ENCODE measurements at places on chromosomes 11 and 22.

DNA sequence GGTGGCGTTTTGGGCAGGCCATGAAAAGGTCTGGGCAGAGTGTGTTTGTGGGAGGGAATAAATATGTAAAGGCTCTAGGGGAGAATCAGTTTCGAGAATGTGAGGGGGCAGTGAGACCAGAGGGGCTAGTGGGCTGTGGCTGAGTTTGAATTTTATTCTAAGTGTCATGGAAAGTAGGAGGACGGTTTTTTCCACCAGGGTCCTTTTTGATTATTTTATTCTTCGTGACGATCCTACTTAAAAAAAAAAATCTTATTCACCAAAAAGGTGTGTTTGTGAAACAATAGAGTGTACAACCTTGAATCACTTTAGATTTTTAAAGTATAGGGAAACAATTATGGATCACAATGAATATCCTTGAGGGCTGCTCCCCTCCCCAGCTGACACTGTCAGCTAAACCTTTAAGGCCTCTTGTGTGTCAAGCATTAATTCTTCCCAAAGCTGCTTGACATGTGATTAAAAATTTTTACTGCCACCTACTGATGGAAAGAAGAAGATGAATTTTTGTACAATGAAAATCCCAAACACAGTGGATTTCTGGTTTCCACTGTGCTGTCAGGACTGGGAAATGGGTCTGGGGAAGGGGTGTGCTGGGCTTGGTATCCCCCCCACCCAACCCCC lies 107.5 kb upstream of the OR4B1 start:
- peak; percentile 72 for DNase-seq

GRCh38 chr11:96396637-96397036 lies 6.8 kb downstream of the JRKL start:
- DNase-seq, result no peak

GRCh38 chr11:44923115-44923514 lies 27.6 kb downstream of the TP53I11 start:
- DNase-seq, result no peak

- no peak for DNase-seq
Observed at GRCh38 chr11:37812281-37812880, 1214.3 kb upstream of the RAG2 start.

- no peak for DNase-seq
Observed at GRCh38 chr22:47163856-47164513, 401.5 kb downstream of the TBC1D22A start.

DNA sequence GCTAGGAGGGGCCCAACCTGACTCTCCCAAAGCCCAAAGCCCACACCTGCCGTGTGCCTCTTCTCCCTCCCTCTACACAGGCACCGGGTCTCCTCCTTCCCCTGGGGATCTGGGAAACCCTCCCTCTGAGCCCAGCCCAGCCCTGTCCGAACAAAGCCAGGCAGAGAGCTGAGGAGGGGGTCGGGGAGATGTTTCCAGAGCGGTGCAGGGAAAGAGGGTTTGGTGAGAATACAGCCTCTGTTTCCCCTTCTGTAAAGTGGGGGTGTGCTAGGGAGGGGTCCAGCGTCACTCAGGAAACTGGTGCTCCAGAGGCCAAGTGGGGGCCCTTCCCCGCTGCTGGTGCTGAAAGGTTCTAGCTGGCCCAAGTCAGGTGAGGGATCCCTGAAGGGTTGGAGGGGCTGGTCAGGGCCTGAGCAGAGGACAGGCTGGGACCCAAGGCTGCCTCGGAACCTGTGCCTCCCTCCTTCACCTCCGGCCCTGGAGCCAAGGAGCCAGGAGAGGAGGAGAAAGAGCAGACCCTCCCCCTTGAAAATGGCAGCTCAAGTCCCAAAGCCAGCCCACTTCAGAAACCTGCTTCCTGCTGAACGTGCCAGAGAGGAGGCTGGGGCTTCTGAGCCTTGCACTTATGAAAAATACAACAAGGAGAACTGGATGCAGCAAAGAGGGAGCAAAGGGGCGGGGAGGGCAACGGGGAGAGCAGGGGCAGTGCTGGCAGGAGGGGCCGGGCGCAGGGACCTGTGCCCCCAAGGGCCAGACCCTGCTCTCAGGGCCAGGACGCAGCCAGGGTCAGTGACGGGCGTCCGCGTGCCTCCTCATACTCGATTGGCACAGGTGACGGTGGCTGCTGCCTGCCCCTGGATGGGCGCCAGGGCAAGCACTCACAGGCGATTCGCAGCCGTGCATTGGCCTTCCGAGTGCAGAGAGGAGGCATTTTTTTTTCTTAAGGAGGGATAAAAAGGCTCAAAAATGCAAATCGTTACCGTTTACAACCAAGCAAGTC lies 43.2 kb downstream of the MACROD1 start:
- DNase-seq, result no peak

DNA sequence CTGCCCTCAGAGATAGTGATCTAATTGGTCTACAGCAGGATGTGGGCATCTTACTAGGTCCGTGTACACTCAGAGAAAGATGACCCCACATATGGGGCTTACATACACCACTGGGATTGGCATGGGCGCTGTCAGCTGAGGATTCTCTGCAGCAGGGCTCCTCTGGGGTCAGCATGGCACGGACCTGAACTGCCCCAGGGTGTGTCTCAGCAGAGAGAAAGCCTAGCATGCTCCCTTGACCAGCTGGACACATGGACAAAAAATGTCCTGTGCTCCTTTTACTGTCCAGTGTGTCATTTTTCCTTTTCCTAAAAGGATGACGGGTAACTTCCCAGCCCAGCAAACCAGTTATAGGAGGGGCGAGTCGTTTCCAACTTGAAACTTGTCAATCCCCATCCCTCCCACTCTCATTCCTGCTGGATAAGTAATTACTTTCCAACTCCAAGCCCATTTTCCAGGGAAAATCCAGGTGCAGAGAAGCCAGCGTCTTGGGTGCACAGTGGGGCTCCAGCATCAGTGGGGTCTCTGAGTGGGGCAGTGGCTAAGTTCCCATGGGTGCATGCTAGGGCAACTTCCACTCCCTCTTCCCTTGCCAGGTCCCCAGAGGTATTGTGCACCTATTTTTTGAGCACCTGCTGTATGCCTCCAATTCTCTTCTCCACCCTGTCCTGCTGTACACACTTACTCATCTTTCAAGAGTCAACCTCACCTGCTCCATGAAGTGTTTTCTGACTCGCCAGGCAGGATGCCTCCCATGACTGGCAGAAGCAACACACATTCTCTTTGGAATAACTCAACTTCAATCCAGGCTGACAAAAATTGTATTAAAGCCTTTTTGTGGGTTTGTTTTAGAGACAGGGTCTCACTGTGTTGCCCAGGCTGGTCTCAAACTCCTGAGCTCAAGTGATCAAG lies 5.0 kb downstream of the VSTM5 start:
- no peak for DNase-seq

DNA sequence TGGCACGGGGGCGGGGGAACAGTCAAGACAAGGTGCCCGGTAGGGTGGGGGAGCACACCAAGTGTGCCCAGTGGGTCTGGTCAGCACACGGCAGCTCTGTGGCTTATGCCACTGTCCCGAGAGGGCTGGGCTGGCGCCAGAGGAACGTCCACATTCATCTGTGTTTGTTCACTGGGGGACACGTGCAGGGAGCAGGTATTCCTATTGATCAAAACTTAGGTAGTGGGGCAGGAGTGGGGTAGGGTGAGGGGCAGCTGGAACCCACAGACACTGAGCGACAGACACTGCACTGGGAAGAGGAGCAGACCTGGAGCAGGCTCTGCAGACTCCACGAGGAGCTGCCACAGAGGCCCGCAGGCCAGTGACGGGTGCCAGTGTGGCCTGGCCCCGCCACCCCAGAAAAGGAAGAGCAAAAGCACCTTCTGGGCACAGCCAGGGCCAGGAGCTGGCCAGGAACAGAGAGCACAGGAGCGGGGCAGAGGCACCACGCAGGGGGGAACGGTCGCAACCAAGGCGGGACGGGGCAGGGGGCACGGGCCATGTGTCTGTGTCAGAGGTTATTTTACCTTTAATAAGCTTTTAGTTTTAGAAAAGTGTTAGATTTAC lies 2.1 kb upstream of the MOB2 start:
- no peak for DNase-seq

GRCh38 chr11:3950996-3951660 lies 95.7 kb downstream of the STIM1 start:
- DNase-seq, result no peak

DNA sequence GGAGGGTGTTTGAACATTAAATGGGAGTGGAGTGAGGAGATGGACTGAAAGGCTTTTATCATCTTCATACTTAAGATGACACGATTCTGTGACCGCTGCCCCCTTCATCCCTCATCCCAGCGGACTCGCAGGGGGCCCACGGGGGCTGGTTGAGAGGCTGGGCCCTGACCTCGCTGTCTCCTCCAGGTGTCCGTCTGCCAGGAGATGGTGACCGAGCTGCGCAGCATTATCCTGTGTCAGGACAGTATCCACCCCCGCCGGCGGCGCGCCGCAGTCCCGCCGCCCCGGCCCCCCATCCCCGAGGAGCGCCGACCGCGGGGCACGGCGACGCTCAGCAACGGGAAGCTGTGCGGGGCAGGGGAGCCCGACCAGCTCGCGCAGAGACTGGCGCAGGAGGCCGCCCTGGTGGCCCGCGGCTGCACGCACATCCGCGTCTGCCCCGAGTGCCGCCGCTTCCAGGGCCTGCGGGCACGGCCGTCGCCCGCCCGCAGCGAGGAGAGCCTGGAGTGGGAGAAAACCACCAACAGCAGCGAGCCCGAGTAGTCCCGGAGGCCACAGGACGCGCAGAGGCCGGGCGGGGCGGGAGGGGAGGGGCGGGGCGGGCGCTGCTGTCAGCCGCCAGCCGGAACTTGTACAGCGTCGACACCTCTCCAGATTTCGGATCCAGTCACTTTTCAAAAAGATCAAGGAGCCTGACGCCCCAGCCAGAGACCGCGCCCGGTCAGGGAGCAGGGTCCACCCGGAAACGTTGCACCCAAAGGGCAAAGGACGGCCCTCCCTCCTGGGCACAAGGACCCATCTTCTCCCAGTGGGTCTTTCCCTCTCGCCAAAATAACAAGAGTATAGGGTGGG lies 38.0 kb upstream of the TBCEL start:
- DNase-seq, result no peak

DNA sequence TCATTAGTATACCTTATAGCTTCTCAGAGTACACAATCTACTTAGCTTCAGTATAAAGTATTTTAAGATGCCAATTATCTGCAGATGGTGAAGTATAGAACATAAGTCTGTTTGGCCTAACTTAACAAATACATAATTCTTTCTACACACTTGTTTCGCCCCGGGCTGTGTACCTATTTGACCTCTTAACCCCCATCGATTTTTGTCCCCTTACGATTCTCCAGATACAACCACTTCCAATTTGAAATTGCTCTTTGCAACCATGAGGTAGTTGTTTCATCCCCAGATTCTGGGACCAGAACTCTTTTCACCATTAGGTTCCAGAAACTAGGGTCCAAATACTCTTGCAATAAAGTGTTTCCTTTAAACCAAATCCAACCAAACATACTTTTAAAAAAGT lies 10.0 kb upstream of the UPB1 start:
- DNase-seq, result no peak

GRCh38 chr11:62632492-62632891 lies 10.7 kb upstream of the B3GAT3 start:
- no peak for DNase-seq

DNA sequence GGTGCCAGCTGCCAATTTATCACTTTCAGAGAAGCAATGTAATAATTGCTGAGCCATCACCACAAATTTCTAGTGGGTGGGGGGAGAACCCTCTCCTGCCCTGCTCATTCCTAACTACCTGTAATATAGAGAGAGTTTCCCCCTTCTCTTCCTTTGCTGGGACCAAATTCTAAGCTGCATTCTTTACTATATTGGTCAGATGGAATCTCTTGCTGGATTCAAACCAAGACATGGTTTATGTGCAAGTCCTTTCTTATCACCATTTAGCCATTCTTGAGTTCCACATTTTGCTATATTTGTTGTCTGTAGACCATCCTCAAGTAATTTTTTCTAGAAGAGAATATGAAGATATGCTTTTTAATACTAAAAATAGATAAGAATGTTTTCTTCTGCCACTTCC lies 452.1 kb downstream of the MN1 start:
- no peak for DNase-seq

GRCh38 chr11:104095791-104096190 lies 59.4 kb downstream of the DDI1 start:
- DNase-seq, result no peak

DNA sequence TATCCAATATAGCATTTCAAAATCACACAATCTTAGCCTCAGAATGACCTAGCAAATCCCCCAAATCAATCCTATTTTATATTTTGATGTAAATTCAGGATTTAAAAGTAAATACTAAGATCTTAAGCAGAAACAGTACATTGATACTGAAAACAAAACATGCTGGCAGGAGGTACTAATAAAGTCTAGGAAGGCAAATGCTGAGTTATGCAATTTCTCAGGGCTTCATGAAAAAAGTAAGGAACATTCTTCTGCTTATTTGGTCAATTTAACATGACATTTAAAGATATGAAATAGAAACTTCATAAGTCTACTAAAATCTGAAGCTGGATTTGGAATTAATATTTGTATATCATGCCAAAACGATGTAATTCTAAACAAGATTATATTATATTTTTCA lies 153.3 kb downstream of the SWAP70 start:
- DNase-seq, result no peak

- DNase-seq, result no peak
Observed at GRCh38 chr11:76107971-76108370, 98.3 kb downstream of the WNT11 start.

- no peak for DNase-seq
Observed at GRCh38 chr11:39459606-39460005, 1999.8 kb downstream of the LRRC4C start.

GRCh38 chr11:103798026-103798425 lies 238.4 kb upstream of the DDI1 start:
- no peak for DNase-seq

- DNase-seq, result no peak
Observed at GRCh38 chr11:72013765-72014711, 15.3 kb downstream of the IL18BP start.

DNA sequence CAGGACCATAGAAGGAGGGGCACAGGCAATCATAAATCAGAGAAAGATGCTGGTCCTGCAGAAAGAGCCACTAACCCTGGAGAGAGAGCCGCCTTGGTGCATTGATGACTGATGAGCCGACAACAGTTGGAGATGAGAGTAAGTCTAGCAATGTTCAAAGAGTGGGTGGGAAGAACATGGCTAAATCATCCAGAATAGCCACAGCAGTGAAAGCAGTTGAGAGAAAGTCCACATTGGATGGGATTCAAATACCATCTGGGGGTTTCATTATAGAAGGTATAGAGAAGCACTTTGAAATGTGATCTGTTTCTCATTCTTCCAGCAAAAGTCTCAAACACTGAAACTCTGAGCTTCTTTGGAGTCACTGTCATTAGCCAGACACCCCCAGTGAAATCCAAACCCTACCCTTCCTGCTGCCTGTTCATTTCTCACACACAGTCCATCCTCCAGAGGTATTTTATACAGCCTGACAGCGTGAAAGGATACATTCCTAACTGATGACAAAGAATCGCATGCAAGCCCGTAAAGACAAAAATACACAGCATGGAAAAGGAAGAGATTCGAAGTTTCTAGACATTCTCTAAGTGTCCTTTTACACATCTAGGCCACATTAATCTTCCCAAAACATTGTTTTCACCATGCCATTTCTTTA lies 303.1 kb upstream of the MPPED2 start:
- no peak for DNase-seq

Measured in hippocampal formation (tissue), 2 donors.